ENCODE measurements at places on chromosomes 6 and 20. TPM values are rescaled to one million over a fixed set of nuclear protein-coding genes. Genes with fewer than 3 reads are reported as not detected.

- DNase-seq: no peak
Measured at GRCh38 chr6:150719831-150720230, 120.1 kb downstream of the PLEKHG1 start.

- no peak for DNase-seq
Measured at GRCh38 chr6:43269273-43270007, 26.2 kb downstream of the TTBK1 start.

DNA sequence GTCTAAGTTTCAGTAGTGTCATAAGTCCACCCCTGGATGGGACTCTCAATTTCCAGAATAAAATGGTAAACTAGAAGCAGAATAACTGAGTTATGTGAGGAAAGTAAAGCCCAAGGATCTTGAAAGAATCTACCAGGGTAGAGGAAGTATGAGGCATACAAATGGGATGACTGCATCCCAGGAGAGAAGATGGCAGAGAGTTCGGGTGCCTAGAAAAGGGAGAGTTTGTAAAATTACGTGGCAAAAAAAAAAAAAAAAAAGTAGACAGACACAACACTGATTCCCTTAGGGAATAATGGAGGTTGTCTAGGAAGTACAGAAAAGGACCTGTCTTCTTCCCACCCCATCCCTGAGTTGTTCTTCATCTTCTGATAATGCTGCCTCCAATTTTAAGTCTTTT is 3.4 kb downstream of the GABBR1 start:
- DNase-seq: no peak

DNA sequence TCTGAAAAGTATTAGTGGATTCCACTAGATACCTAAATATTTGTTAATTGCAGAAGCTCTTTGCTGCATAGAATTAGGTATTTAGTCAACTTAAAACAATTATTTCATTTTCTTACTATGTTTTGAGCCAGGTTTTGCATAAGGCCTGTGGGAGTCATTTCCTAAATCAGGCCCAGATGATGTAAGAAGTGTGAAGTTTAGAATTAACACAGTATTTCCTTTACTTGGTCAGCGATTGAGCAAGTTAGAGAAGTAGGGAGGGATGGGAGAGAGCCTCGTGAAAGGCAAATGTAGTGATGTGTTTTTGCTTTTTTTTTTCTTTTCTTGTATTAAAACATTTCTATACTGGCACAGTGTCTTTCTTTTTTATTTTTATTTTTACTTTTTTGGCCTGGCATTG is 711.1 kb downstream of the HDGFL1 start:
- no peak for DNase-seq

Gene HSPA12B
- polyA plus RNA-seq: 14.2 TPM

DNA sequence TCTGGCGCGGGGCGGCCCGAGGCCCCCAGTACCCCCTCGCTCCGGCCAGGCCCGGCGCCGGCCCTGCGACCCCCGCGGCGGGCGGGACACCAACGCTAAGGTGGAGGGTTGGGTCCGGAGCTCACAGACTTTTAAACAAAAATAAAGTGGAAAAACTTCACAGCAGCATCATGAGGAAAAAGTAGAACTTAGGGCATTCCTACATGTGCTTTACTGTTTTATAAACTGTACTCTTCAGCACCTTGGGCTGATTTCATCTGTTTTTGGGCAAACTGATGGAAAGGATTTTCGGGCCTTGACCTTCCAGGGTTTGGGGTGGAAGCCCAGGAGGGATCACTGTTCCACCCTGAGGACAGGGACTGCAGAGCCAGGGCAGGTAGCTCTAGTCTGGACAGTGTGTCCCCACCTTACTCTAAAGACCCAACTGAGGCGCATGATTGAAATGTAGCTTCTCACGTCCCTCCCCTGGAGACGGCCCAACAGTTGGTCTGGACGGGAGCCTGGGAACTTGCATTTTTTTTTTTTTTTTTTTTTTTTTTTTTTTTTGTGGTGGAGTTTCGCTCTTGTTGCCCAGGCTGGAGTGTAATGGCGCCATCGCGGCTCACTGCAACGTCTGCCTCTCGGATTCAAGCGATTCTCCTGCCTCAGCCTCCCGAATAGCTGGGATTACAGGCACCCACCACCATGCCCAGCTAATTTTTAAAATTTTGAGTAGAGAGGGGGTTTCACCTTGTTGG is 740 bp downstream of the NELFCD start:
- peak; percentile 13 for DNase-seq

DNA sequence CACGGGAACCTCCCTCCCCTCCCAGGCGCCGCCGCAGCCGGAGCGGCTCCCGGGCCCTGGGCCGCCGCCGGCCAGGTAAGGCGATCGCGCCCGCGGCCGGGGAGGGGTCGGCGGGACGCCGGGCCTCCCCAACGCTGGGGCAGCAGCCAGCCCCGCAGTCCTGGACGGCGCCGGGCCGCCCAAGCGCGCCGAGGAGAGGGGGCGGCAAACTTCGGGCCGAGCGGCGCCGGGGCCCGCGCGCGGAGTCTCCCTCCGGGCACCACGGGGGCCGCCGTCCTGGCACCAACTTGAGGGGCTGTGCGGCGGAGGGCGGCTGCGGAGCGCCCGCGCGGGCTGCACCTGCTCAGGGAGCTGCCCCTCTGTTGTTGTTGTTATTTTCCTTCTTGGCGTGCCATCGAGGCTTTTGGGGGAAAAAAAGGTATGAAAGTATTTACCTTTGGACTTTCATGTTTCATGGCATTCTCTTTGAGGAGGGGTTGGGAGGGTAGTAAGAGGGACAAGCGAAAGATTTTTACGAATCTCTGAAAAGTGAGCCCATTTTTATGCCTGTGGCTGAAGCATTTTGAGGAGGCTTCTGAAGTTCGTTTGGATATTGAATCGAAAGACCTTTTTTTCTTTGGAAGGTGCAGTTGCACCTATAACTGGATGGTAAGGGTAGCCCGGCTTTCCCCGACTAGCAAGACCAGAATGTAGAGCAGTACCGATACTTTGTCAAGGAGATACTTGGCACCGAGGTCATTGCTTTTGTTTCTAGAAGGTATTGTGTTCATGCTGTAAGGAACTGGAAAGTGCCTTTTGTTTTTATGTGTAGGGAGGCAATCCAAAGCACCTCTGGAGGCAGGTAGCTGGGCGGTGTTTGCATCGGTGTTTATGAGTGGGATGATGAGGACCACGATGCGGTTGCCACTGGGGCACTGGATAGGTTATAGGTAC is at the start of gene RNF182:
RNF182 (plus strand) TSS at position 4 of the 933 bp plus-strand sequence. CDS start 52,168 bp downstream, outside the sequence.
- DNase-seq: no peak

GRCh38 chr6:132115714-132116366 is 164.7 kb upstream of the CCN2 start:
- DNase-seq: no peak

- DNase-seq: no peak
Measured at GRCh38 chr6:133377219-133377618, 136.1 kb downstream of the EYA4 start.

- DNase-seq: no peak
Measured at GRCh38 chr6:128204616-128205015, 303.8 kb upstream of the THEMIS start.

DNA sequence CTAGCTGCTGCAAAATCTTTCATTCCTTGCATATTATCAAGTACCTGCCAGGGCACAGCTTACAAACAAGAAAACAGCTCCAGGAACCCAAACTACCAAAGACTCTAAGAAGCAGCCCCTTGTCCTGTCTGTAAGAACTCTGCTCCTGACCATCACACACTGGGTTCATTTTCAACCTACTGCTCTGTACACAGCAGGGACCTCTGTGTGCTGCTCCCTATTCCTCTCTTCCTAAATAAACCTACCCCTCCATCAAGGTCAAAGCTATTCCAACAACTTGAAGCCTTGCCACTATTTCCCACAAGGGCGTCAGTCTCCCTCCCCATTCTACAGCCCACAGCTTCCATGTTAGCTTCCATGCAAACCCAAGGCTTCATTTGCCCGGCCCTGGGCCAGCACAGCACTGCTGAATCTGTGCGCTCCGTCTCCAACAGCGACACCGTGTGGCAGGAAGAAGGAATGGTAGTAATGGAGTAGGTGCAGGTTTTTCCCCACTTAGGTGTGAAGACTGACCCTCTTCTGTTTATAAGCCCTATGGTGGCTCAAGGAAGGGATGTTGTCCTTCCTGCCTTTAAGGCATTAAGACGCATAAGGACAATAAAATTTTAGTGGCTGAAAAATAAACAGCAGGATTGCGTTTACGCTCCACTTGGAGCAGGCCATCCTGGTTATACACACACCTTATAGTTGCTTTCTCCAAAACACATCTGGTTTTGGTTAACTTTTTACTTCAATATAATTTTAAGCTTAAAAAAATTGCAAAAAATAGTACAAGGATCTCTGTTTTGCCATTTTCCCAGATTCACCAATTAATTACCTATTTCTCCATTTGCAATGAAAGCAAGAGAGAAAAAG is 115.2 kb upstream of the NXT1 start:
- DNase-seq: peak; percentile 22

Gene IL17A
- polyA plus RNA-seq: not detected

Gene HLA-G
- polyA plus RNA-seq: 0.53 TPM

- DNase-seq: no peak
Measured at GRCh38 chr6:73978330-73978729, 282.3 kb downstream of the CD109 start.

DNA sequence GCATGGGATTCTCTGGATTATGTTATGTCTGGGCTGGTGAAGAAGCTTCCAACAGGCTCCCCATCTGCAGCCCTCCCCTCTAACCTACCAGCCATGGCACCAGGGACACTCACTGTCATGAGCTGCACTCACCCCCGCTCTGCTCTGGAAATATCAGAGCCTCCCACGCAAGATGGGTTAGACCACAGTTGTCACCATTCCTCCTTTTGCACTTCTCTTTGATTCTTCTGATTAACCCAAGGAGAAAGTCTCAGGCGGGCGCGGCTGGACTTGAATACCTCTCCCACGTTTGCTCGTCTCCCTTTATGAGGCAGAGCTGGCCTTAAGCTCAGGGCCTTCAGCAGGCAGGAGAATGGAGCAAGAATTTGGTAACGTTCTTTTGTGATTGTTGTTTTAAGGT is 128.1 kb downstream of the CEBPB start:
- no peak for DNase-seq
